SW480 (cell line): ENCODE measurements at places on chromosomes 2 and 18.

DNA sequence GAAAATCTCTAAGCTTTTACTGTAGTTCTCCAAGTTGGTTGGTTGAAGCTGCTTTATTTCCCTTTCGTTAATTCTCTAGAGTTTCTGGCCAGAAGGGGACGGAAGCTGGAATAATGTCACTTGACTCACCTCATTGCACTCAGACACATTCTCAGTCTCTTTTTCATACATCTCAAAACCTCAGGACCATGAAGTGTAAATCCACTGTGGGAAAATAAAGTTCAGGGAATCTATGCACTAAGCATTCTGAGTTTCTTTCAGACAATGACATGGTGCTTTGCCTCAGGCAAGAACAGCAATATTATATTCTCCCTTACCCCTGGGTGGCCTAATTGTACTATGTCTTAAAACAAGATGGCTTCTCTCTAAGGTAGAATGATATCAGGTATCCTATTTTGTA lies 167.8 kb downstream of the PRPF40A start:
- no peak for DNase-seq

GRCh38 chr2:101788995-101789970 lies 91.8 kb downstream of the MAP4K4 start:
- DNase-seq: no peak

- peak; percentile 82 for DNase-seq
Measured at GRCh38 chr2:196160101-196160500, 11.3 kb downstream of the STK17B start.

DNA sequence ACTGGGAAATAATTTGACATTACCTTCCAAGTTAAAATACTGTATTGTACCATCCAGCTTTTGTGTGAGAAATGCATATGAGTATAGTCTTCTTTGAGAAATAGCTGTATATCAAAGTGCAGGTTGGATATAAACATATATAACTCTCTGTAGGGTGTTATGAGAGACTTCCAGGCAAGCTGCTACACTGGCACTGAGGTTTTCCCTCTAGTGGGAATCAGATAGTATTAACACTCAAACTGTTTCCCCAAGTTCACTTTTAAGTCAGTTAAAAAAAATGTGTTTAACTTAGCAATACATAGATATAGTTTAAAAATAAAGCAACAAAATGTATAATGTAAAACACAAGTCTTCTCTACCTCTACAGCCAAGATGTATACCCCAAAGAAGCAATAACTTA lies 368.4 kb upstream of the SLC8A1 start:
- DNase-seq: no peak

- no peak for DNase-seq
Measured at GRCh38 chr2:231391981-231392380, 3.5 kb upstream of the B3GNT7 start.

DNA sequence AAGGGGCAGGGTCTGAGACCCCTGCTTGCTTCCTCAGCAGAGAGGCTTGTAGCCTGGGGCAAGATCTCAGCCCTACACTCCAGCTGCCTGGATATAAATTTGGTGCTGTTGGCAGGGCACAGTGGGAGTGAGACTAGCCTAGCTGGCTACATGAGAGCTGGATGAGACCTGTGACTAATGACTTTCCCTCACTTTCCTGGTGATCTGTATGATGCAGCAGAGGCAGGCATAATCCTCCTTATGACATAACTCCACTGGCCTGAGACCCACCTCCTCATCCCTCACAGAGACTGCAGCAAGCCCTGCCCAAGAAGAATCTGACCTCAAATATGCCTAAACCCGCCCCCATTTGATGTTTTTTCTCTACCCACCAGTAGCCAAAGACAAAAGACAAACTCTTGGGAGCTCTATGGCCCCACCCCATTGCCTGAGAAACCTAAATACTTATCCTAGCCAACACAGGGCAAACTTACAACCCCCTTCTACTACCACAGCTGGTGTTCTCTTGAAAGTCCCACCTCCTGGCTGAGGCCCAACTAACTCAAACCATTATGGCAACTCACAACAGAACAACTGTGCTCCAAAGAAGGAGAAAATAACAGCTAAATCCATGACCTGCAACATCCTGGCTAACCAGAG lies 102.7 kb downstream of the NR4A2 start:
- DNase-seq: peak; percentile 1

DNA sequence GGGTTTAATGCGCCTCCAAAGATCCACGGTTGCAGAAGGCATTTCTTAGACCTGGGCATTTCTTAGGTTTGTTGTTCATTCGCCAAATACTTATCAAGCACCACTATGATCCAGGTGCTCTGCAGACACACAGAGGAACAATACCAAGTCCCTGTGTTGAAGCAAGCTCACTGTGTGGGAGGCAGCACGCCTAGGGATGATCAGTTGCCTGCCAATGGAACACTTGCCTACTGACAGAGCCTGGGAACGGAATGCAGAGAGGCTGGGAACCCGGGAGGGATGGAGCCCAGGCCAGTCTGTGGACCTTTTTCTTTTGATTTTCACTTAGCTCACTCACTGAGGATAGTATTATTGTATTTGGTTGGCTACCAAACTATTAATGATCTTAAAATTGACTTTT lies 1.9 kb upstream of the GRP start:
- no peak for DNase-seq

DNA sequence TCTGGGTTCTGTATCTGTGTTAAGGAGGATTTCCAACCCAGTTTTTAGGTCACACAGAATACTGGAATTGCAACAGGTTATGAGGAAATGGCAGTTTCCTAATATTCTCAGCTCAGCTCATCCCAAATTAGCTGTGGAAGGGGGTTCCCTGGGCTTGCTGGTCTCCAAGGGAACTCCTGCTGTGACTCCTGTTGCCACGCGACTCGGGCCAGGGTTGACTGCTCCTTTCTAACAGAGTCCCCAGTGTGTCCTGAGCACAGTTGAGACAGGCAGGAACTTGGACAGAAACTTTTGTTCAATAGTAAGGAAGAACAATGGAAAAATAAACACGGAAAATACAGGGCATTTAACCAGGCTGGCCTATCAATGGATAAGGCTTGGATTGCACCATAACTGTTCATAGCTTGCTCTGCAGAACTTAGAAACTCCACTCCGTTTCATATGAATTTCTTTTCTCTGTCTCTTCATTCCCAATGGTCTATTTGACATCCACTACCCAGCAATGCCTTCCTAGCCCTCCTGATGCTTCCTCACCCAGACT lies 3.8 kb upstream of the ROCK2 start:
- no peak for DNase-seq

DNA sequence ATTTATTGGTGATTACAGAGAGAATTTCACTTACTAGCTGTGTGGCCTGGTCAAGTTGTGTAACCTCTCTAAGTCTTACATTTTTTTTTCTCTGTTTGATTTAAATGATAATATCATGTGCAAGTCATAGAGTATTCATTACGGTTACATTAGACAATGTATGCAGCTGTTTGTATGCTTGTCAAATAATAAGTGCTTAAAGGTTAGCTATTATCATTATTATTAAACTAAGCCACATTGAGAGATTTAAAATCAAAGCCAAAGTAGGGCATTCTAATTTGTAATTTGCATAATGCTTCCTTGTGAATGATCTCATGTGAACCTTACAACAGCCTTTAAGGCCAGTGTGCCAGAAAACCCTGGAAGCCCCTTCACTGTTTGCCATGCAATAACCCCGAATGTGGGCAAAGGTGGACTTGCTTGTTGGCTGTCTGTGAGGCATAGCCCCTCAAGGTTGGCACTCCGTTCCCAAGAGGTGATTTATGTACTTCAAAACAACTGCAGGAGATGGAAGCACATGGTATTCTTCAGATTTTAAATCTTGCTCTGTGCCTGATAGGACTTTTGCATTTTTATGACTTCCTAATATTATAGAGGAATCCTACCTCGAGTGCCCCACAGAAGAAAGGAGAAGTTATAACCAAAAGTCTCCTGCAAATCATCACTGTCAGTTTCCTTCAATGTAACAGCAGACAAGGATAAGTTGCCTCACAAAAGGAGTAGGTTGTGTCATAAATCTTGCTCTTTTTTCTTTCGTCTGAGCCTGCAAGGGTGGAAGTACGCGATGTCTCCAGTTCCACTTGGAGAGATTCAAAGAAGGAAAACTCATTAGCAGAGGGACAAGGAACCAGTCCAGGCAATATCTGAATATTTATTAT lies 272.0 kb downstream of the TGIF1 start:
- DNase-seq: no peak

GRCh38 chr2:33929467-33929866 lies 330.4 kb upstream of the FAM98A start:
- DNase-seq: no peak

GRCh38 chr18:80246445-80247392 lies 595 bp downstream of the PARD6G start:
- DNase-seq: no peak

- DNase-seq: no peak
Measured at GRCh38 chr2:203446071-203446481, 89.0 kb downstream of the RAPH1 start.

GRCh38 chr2:269356-270030 lies 4.7 kb downstream of the ACP1 start:
- no peak for DNase-seq

DNA sequence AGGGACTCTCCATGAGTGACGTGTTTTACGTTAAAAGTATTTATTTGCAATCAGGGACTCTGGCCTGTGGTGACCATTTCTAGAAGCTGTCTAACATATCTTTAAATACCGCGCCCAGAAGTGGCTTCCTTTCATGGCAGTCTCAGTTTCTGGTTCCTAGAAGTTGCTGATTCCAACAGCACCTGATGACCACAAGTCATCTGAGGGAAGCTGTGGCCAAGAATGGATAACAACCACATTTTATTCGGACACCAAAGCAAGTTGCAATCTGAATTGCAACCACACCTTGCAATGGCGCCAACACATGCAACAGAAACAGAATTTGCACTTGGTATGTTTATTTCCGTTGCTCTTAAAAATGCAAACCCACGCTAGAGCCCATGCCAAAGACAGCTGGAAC lies 33.1 kb downstream of the MEX3C start:
- no peak for DNase-seq

DNA sequence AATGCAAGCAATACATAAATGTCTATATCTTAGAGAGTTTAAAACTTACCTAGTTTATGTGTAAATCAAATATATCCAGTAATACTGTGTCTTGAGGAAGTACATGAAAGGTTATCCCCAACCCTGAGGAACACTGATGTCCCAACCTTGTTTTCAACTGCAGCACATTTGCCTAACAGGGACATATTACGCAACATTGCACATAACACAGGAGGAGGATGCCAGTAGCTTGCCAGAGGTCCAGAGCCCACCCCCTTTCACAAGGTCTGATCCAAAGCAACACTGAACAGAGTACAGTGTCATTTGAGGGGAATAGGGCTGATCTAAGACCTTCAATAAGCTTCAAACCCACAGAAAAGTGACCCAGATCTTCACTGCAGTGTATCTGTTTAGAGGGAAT lies 678.5 kb downstream of the ARHGAP15 start:
- DNase-seq: no peak

- no peak for DNase-seq
Measured at GRCh38 chr2:149732001-149732685, 144.6 kb upstream of the MMADHC start.

DNA sequence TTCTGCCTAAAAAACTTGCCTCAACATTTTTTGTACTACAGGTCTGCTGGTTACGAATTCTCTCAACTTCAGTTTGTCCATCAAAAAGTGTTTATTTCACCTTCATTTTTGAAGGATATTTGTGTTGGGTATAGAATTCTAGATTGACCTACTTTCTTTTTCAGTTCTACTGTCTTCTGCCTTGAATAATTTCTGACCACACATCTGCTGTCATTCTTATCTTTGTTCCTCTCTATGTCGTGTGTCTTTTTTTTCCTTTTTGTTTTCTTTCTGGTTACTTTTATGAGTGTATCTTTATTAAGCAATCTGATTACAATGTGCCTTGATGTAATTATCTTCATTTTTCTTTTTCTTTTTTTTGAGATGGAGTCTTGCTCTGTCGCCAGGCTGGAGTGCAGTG lies 25.3 kb downstream of the ADCY3 start:
- DNase-seq: peak; percentile 49

DNA sequence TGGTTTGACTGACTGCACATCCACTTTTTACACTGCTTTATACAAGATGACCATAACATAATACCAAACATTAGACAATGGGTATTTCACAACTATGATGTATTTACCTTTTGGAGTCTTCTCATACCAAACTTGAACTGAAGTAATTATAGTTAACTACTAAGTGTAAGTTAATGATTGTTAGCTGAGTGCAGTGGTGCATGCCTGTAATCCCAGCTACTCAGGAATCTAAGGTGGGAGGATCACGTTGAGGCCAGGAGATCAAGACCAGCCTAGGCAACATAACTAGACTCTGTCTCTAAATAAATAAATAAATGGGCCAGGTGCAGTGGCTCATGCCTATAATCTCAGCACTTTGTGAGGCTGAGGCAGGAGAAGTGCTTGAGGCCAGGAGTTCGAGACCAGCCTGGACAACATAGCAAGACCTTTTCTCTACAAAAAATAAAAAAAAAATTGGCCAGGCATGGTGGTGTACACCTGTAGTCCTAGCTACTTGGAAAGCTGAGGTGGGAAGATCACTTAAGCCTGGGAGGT lies 44.9 kb upstream of the ORC2 start:
- no peak for DNase-seq

- DNase-seq: no peak
Measured at GRCh38 chr2:38788306-38788705, 10.3 kb downstream of the GEMIN6 start.

GRCh38 chr18:63273222-63273927 lies 46.2 kb downstream of the BCL2 start:
- DNase-seq: no peak

DNA sequence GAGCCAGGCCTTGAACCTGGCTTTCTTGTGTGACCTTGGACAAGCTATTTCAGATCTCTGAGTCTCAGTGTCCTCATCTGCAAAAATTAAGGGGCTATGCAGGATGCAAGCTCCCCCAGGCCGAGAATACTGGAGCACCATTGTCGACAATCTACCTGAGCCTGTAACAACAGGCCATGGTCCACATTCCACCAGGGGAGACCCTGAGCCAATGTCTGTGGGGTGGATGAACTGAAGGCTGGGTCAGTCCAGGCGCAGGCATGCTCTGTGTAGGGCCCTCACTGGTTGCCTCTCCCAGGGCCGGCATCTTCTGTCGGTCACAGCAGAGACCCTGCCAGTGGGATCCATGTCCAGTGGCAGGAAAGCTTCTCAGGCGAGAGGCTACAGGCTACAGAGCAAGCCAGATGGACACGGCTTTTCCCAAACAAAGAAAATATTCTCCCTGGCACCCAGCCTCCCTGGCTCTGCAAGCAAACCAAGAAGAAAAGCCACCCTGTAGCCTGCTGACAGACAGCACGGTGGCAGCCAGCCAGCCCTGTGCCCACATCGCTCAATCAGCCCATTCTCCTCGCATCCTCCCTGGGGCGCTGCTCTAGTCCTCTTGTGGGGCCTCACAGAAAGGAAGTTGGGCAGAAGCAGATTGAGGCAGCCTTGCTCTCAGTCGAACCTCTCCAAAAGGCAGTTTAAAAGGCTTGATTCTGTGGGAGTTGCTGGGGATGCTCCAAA lies 48.7 kb upstream of the FZD7 start:
- no peak for DNase-seq

GRCh38 chr2:33616873-33617272 lies 17.8 kb upstream of the FAM98A start:
- DNase-seq: no peak

GRCh38 chr2:130372833-130373807 lies 17.3 kb downstream of the PTPN18 start:
- DNase-seq: no peak
